ENCODE measurements at places on chromosomes 6 and 20.
A peak's percentile ranks its signal among the peaks of the same experiment; 100 is the strongest.

GRCh38 chr6:25057111-25057905 lies 121.5 kb upstream of the RIPOR2 start:
- DNase-seq, result no peak

DNA sequence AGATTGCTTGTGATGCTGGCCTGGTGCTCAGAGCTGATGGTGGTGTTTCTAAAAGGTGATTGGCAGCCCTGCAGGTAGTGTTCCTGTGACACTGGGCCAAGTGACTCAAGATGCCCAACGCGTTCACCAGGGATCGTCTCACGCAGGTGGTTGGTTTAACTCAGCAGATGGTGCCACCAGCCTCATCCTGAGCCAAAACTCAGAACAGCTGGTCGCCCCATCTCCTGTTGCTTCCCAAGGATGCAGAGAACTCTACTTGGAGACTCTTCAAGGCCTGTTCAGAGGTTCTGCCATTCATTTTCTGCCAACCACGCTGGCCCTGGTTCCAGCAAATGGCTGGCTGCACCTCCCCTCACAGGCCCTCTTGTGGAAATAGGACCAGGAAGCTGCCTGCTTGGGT lies 394.4 kb downstream of the CDH26 start:
- DNase-seq, result no peak

- no peak for DNase-seq
Measured at GRCh38 chr20:7294816-7295360, 527.4 kb downstream of the BMP2 start.

- no peak for DNase-seq
Measured at GRCh38 chr6:83429269-83429668, 1.6 kb downstream of the ME1 start.

- peak; percentile 97 for DNase-seq
Measured at GRCh38 chr20:37907677-37908401, 4.9 kb downstream of the VSTM2L start.

DNA sequence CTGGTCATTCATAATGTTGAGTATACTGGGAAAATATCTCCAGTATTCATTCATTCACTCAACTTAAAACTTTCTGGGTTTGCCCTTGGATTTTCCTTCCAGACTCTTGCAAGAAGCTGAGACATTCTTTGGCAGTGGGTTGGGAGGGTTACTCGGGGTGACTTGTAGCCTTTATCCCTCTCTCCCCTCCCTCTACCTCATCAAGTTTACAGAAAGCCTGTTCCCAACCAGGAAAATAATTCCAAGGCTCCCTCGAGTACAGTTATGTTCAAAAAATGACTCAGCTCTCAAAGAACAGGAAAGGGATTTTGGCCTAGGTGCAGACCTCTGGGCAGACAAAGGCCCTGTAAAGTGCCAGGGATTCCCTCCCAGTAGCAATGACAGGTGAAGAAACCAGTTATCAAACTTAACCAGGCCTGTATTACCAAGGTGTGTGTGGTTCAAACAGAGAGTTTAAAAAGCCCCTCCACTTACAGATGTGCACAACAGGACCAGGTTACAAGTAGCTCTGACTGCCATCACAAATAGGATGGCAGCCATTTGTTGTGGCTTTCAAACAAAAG lies 22.2 kb downstream of the FKBP1A start:
- peak; percentile 66 for DNase-seq

- peak; percentile 10 for DNase-seq
Measured at GRCh38 chr6:75460681-75461080, 32.9 kb downstream of the FILIP1 start.

GRCh38 chr6:29791786-29792122 lies 35.9 kb upstream of the HLA-G start:
- no peak for DNase-seq

GRCh38 chr6:108661982-108662381 lies 101.3 kb downstream of the FOXO3 start:
- DNase-seq, result no peak

- DNase-seq, result peak; percentile 58
Measured at GRCh38 chr20:60528141-60528540, 569.9 kb downstream of the CDH26 start.
